Activated T-helper 9 cell treated with anti-CD3 and anti-CD28 coated beads, Interleukin-2, amount 50 U/mL, for 16 hours (primary cell): ENCODE measurements at places on chromosomes 2 and 18.
A peak's percentile ranks its signal among the peaks of the same experiment; 100 is the strongest.

GRCh38 chr2:28600181-28600580 lies 104.3 kb downstream of the PLB1 start:
- no peak for DNase-seq

DNA sequence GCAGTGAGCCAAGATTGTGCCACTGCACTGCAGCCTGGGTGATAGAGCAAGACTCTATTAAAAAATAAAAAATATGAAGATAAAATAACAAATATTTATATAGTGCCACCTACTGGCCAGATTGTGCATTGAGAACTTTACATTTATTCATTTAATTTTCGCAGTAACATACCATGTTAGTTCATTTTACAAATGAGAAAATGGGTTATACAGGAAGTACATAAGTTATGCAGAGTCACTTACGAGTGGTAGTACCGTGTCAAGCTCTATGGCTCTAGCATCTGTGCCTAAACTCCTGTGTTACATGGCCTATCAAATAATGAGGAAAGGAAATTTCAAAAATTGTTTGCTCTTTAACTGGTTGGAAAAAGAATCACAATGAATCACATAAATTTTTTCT lies 27.9 kb downstream of the RIF1 start:
- DNase-seq: no peak

DNA sequence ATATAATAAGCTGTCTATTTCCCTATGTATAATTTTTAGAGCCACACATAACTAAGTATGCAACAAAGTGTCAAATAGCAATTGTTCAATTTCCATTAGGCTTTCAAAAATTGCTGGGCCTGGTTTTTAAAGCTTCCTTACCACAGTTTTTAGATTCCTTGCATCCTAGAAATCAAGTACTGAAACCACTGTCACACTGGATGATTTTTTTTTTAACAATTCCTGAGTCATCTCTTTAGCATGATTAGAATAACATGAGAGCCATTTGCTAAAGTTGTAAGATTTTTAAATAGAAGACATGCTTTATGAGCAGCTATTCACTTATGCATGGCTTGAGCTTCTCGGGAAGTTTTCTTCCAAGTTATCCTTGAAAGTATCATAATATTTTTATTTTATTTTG lies 319.5 kb upstream of the NXPH2 start:
- no peak for DNase-seq

DNA sequence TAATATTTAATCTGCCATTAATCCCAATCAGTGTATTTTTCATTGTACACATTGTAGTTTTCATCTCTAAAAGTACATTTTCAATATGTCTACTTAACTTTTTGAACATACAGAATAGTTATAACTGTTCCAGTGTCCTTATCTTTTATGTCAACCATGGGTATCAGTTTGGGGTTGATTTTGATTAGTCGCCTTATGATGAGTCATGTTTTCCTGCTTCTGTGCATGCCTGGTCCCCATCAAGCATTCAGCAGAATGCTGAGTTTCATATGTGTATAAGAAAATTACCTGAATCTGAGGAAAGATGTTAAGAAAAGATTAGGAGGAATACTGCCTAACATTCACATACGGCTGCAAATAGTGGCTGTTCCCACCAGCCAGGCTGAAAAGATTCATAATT lies 17.7 kb downstream of the SPDYA start:
- DNase-seq: no peak

GRCh38 chr2:231930593-231931281 lies 4.5 kb upstream of the NPPC start:
- no peak for DNase-seq

DNA sequence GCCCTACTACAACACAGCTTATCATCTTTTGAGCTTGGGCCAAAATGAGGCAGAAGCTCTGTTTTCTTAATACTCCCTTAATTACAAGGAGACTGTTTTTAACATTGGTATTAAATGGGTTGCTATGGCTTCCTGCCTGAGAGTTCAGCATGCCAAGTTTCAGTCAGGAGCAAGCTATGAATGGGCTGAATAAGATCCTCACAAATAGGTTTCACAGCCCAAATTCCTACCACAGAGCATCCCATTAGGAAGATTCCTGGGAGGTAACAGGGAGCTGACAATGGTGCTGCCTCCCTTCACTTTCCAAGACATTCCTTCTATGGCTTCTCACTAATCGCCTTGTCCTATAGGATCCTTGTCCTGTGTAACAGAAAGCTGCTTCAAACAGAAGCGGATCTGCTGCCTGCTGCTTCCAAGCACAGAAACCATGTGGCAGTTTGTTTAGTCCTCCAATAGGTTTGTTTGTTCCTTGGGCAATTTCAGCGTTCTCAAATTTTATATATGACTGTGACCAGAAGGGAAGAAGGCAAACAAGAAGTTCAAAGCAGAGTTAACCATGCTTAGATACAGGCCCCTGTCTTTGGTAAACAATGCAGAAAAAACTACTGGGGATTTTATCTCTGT lies 70.9 kb downstream of the NCKAP5 start:
- no peak for DNase-seq

- no peak for DNase-seq
Measured at GRCh38 chr2:178420463-178420999, 30.4 kb downstream of the PRKRA start.

- DNase-seq: no peak
Measured at GRCh38 chr18:79516441-79516931, 120.8 kb downstream of the NFATC1 start.

- no peak for DNase-seq
Measured at GRCh38 chr2:232731470-232731869, 34.3 kb downstream of the GIGYF2 start.

GRCh38 chr2:17476830-17477229 lies 41.4 kb downstream of the RAD51AP2 start:
- DNase-seq: no peak

DNA sequence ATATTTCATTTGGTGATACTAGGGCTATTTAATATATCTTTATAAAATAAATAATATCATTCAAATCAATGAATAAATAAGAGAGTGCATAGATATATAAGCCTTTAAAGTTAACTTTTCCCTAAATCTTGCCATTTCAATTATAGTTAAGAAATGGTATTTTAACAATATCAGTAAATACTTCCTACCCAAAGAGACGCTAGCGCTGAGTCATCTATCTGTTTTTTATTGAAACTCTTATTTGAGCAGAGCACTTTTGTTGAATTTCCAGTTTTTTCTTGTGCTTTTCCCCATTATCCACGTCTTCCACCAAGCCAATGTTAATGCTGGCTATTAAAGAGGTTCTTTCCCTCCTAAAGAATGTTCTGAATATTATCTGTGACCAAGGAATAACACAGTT lies 639.3 kb downstream of the DSC3 start:
- DNase-seq: no peak

- DNase-seq: no peak
Measured at GRCh38 chr2:146916914-146917313, 927.9 kb upstream of the ACVR2A start.

DNA sequence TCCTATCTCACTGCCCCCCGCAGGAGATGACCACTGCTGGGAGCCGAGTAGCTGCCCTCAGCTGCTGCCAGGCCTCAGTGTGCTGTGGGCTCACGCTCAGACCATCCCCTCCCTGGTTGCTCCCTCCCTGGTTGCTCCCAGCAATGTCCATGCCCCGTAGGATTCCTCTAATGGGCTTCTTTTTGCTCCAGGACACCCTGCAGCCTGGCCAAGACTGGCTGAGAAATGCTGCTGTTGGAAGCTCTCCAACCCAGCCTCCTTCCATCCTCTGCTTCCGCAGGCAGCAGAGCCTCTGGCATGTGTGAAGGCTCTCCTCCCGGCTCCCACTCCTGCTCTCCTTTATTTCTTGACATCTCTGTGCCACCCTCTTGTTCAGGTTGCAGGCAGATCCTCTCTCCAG lies 48.6 kb downstream of the SOX11 start:
- no peak for DNase-seq

GRCh38 chr2:60510713-60511112 lies 42.7 kb downstream of the BCL11A start:
- no peak for DNase-seq

DNA sequence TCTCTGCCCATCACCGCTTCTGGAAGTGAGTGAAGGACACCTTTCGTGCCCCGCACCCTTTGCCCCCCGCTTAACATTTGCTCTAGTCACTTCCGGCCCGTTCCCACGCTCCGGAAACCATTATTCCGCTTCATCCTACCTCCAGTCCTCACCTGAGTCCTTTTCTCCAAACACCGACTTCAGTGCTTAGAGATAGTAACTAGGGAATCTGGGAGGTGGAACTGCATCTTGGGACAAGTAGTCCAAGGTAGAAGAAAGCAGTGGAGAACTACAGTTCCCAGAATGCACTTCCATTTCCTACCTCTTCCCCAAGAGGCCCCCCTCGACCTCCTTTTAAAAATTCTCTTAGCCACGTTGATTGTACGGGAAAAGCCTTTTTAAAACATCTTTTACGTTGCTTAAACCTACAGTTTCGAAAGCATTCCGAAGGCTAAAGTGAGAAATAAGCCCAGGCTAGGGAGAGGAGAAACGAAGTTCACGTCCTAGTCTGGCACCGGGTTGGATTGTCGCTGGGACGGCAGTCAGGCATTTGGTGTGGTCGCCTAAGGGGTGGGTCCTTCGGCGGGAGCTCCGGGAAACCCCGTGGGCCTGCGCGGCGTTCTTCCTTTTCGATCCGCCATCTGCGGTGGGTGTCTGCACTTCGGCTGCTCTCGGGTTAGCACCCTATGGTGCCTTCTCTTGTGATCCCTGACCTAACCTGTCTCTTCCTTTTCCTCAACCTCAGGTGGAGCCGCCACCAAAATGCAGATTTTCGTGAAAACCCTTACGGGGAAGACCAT lies at the start of the genes CLHC1 and RPS27A:
TSS of gene CLHC1 (minus strand) at position 210 of the 779 bp plus-strand sequence. CDS start 9,882 bp downstream, outside the sequence.
TSS of gene RPS27A (plus strand) at position 605 of the 779 bp plus-strand sequence. CDS start at position 742, 137 bp downstream.
- DNase-seq: peak; percentile 88

DNA sequence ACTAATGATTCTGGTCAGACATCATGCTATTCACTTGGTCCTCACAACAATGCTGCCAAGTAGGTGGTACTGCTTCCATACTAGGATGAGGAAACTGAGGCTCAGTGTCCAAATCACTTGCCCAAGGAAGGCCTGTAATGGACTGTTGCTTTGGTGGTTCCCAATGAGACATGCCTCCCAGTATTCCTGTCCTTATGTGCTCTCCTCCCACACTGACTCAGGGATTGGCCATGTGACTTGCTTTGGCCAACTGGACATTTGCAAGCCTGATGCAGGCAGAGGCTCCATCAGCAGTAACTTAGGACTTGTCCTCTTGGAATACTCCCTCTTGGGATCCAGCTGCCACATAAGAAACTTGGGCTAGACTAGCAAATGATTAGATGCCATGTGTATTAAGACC lies 3.0 kb downstream of the FBXO41 start:
- no peak for DNase-seq
